ENCODE measurements at places on chromosomes 6 and 20.

GRCh38 chr20:50305636-50306477 is 115.2 kb downstream of the CEBPB start:
- DNase-seq, result no peak

GRCh38 chr6:137230547-137230946 is 11.4 kb upstream of the IFNGR1 start:
- DNase-seq, result no peak

DNA sequence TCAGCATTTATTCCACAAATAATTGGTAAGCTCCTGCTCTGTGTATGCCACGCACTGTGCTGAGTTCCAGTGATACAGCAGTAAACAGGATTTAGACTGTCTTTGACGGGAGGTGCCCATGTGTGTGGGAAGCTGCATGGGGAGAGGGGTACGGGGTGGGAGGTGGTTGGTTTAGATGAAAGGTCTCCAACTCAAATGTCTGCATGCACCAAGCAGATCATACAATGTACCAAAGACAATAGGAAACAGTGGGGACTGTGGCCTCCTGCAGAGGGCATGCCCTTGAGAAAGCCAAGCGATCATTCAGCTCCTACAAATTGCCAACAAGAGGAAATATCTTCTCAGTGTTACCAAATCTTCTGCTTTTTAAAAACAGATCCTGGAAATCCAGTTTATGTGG is 36.1 kb downstream of the SLC22A2 start:
- DNase-seq, result no peak

- no peak for DNase-seq
Observed at GRCh38 chr6:156437121-156437879, 339.9 kb upstream of the ARID1B start.

- no peak for DNase-seq
Observed at GRCh38 chr6:144352331-144352730, 67.2 kb downstream of the UTRN start.

DNA sequence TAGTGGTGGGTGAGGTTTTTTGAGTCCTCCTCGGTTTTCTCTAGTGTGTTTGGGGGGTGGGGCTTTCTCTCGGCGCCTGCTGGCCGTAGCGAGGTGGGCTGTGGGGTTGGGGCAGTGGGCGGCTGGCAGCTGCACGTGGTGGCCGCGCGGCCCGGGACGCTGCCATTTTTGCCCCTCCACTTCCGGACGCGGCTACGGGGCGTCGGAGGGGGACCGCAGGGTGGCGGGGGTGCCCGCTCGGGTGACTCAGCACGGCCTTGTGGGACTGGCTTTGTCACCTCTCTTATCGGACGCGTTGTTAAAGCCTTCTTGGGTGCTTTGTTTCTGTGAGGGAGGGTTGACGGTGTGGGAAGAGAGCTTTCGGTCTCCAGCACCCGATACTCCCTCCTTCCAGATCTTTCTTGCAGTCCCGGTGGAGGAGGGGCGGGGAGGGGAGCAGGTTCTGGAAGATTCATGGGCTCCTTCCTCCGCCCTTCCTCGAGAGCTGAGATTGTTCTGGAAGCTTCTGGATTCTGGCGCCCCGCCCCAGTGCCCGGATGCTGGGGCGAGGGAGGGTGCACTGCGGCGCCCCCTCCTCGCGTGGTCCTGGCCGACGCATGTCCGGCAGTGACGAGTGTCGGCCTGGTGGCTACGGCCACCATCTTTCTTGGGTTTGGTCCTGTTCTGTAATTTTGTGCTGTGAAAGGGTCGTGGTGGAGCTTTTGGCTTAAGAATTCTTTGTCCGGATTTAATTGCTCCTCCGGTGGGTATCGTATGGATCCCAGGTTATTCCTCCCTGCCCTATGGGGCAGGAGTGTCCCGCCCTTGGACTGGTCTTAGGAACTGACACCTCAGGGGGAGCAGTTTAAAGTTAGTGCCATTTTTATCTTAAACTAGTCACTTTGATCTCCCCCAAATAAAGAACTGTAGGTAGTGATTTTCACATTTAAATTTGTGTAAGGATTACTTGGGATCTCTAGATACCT is 719 bp downstream of the HSP90AB1 start:
- DNase-seq, result no peak

- no peak for DNase-seq
Observed at GRCh38 chr6:34145161-34146020, 496 bp downstream of the GRM4 start.

DNA sequence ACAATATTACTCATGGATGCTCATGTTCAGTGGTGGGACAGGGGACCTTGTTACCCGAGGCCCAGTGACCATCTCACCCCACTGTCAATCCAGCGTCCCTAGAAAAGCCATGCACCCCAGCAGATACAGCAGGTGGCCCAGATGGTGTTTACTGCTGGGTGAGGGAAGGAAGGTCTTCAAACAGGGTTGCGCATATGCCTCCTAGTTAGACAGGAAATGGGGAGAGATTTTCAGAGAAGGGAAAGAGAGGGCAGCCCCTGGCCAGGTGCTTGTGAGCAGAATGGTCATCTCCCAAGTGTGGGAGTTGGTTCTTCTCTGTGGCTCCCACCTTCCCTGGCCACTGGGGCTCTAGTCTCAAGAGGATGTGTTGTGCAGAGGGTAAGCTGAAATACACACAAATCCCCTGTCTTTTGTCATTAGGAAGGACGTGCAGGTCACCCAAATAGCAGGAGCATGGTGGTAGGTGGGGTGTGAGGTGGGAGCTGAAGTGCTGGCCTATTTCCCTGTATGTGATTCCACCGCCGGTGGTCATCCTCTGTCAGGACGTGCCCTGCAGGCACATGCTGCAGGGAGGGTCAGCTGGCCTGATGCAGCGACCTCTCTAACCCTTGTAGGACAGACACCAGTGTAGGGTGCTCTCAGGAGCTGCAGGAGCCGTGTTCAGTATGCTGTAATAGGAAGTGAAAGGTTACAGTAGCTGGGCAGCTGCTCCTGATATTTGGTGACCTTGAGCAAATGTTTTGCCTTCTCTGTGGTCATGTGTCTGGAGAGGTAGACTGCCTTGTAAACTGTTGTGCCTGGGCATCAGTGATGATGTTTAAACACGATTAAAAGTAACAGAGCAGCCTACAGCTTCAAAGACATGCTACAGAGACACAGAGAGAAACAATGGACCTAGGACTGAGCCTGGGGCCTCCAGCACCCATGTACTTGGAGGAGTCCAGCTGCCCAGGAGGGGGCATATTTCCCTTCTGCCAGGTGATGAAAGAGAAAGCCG is 3.2 kb upstream of the CST3 start:
- no peak for DNase-seq
